SK-MEL-5 (cell line): ENCODE measurements at places on chromosomes 2 and 18. TPM values are rescaled to one million over a fixed set of nuclear protein-coding genes. Genes with fewer than 3 reads are reported as not detected.

The CNPPD1 gene
- total RNA-seq = 42.6 and 46.4 TPM in 2 replicates

The IGFBP5 gene
- total RNA-seq = 0.03 and 0.48 TPM in 2 replicates

The RAMP1 gene
- 0.26 TPM in 1 of 2 replicates, not detected in the other for total RNA-seq

DNA sequence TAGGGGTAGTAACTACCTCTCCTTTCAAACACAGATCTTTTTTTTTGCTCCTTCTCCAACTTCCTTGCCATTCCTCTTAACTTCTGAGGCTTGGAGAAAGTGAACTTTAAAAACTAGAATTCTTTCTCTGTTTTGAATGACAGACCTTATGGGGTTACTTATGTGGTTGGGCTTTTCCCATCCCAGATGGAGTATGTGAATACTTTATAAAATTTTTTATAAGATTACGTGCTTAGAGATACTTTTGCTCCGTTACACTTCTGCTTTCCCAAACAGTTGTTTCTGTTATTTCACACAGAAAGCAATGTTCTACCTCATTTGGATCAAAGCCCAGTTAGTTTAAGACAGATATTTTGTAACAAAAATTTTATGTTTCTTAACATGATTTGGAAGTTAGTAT lies 20.2 kb downstream of the GREB1L start:
- no peak for DNase-seq

- DNase-seq = no peak
Observed at GRCh38 chr2:20624884-20625485, 25.9 kb downstream of the HS1BP3 start.

- DNase-seq = no peak
Observed at GRCh38 chr2:124001696-124002430, 23.2 kb upstream of the CNTNAP5 start.

DNA sequence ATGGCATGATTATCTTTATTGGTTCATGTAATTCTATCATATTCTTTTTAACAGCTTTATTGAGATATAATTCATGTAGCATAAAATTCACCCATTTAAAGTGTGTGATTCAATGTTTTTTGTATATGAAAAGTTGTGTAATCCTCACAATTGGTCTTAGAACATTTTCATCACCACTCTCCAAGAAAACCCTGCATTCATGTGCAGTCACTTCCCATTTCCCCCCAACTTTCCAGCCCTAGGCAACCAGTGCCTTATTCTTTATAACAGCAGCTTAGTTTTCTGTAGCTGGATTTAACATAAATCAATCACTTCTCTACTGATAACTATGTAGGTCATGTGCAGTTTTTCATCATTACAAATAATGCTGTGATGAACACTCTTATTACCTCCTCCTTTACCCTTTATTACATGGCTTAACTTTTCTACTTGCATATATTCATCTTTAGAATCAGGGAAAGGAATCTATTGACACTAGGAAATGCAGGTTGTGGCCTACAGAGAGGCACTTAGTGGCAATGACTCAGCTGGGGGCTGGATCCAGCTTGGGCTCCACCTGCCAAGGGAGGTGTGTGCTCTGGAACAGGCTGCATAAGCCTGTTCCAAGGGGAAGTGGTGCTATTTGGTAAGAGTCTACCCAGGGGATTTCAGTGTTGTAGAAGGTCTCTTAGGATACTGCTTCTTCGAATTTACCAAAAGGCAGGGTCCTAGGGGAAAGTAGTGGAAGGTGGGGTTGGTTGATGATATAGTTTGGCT lies 89.1 kb downstream of the ETAA1 start:
- no peak for DNase-seq

DNA sequence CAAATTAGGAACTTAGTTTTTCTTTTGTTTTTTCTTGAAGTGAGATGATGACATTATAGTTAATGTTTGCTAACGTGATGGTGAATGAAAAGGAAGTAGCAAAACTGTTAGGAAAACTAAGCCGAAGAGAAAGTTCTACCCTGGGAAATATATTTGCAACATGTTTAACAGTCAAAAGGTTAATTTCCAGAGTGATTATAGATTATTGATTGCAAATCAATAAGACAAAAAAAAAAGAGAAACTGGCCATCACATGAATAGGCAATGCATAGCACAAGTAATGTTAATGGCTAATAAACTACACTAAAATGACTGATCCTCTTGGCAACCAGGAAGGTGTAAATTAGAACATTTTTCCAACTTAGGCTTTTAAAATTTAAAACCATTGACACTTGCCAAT lies 26.0 kb upstream of the AMMECR1L start:
- no peak for DNase-seq

- no peak for DNase-seq
Observed at GRCh38 chr2:222703886-222704285, 32.4 kb downstream of the MOGAT1 start.

GRCh38 chr2:8608411-8608954 lies 73.4 kb upstream of the ID2 start:
- no peak for DNase-seq

- no peak for DNase-seq
Observed at GRCh38 chr2:137115081-137115794, 349.9 kb downstream of the THSD7B start.
